ENCODE measurements at places on chromosomes 16 and 17.
A peak's percentile ranks its signal among the peaks of the same experiment; 100 is the strongest.

DNA sequence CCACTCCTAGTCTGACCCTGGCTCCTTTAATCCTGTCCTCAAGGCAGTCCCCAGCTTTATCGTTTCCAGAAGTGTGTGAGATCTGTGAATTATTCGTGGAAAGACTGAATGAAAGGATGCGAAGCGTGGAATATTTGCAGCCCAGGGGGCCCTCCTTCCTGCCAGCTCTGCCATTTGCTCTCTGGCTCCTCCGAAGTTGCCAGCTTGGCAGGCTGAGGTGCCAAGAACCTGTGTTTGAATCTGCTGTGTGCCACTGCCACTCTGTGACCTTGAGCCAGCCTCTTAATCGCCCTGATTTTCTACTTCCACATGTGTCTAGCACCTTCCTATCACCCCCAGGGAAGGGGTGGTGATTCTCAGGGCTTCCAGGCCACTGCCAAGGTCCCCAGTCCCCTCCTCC, 10.8 kb downstream of the TBKBP1 start:
- DNase-seq = no peak

- no peak for DNase-seq
These were observed 74.9 kb downstream of the SDR42E1 start for GRCh38 chr16:81936209-81937000.

DNA sequence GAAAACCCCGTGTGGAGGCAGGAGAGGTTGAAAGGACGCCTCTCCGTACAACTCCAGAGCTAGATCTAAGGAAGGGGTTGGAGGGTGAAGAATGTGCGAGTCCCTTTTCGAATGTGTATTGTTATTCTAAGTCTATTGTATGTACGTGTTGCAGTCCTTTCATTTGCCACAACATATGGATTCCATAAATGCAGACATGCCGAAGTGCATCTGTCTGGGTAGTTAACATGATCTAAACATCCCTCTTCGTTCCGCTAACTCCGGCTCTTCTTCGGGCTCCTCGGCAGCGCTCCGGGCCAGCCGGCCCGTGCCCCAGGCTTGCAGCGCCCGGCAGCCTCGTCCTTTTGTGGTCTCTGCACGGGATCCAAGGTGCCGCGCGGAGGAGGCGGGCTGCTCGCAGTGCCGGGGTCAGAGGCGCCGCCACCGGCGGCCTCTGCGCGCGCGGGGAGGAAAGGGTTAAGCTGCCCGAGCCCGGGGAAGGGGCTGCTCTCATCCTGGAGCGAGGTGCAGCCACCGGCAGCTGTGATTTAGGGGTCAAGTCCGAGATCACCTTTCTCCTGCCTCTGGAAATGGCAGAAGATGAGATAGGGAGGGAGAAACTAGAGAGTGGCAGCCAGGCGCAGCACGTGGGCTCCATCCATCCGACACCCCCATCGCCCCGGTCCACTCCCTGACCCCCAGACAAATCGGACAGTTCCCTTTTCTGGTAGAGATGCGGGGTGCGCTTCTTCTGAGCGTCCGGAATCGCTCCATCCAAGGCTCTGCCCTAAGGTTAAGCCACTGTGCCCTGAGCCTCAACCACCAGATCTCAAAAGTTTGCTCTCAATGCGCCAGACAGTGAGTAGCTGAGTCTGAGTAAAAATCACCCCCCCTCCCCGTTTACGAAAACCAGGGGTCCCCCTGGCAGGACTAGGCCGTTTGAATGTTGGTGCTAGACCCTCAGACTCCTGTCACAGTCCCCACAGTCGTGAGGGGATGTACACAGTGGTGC, 15.1 kb upstream of the ZFHX3 start:
- DNase-seq = peak; percentile 51

DNA sequence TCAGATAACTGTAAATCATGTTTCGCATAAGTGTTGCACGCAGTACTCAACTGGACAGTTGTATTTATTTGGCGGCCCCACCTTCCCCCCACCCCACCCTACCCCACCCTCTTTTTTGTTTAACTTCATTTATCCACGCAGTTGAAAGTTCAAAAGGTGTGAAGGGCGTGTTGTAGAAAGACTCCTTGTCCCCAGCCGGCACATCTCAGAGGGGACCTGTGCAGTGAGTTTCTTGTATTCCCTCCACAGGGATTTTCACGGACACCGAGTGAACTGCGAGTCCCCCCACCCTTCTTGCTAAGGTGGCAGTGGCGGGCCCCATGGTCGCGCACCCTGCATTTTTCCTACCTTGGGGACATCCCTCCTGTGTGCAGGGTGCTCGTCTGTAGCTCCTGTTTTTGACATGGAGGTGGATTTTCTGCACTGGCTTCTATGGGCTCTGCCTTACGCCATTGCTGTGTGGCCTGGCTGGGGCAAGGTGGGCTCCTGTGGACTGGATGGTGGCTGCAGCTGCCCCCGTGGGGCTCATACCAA, 36.2 kb downstream of the ADCY7 start:
- DNase-seq = no peak

DNA sequence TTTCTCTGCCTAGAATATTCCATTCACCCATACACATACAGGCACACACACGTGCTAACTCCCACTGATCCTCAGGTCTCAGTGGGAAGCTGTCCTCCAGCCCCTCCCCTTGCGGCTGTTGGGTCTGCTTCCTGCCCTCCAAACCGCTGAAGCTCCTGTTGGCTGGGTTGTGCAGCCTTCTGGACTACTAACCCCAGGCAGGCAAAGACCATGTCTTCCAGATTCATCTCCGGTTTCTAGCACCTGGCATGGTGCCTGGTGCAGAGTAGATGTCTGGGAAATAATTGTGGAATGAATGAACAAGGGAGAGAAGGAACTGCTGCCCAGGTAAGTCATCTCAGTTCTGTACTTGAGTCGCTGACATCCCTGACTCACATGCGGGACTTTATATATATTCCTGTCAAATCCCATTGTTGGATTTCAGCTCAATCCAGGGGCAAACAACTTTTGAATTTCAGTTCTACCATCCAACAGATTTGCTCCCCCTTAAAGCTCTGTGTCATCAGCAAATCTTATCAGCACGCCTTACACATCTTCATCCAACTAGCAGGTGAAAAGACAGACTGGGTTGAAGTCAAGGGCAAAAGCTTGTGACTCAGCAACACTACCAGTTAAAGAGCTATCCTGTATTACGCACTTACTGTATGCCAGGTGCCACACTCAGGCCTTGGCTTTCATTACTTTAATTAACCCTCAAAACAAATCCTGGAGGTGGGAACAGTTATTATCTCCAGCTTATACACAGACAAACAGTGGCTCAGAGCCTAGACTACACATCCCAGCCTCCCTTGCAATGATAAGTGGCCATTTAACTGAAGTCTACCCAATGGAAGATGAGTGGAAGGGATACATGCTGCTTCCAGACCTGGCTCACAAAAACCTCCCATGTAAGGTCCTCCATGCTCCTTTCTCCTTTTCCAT, 51.1 kb downstream of the SRCIN1 start:
- peak; percentile 36 for DNase-seq

- DNase-seq = peak; percentile 82
These were observed at the start of gene GPRC5C for GRCh38 chr17:74431568-74432423. GPRC5C (plus strand) TSS chr17:74432088; CDS start chr17:74439777, 7,689 bp downstream.

DNA sequence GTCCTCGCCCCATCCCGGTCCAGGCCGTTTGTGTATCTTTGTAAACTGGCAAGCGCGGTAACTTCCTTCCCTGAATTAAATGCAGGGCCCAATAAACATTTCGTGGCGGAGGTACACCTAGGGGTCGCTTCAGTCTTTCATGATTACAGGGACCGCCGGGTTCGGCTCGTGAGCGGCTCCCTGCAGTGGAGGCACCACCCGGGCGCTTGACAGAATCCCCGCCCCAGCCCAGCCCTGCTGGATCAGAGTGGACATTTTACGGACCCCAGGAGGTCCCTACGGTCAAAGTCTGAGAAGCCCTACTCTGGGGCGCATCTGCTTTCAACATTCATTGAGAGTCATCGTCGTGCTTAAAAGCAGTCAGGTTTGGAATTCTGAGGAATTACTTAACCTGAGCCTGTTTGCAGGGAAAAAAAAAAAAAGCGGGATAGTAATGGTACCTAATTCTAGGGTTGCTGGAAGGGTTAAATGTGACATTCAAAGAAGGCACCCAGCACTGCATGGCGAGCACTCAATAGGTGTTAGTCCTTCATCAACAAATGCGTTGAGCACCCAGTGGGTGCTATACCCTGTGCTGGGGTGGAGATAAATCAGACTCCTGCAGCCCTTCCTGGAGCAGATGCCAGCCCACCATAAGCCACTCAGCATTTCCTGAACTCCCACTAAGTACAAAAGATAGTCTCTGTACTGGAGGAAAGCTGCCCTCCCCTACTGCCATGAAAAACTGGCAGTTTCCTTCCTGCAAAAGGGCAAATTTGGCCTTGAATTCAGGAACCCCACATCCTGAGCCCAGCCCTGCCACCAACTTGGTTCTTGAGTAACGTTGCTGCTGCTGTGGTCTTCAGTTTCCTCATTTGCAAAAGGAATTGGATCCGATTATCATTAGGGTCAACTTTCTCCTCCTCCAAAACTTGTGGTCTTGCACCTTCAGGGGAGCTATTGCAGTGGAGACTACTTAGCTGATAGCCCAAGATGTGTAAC, 658 bp upstream of the DUSP3 start:
- DNase-seq = no peak

GRCh38 chr16:11413907-11414595, 68.8 kb downstream of the RMI2 start:
- no peak for DNase-seq

DNA sequence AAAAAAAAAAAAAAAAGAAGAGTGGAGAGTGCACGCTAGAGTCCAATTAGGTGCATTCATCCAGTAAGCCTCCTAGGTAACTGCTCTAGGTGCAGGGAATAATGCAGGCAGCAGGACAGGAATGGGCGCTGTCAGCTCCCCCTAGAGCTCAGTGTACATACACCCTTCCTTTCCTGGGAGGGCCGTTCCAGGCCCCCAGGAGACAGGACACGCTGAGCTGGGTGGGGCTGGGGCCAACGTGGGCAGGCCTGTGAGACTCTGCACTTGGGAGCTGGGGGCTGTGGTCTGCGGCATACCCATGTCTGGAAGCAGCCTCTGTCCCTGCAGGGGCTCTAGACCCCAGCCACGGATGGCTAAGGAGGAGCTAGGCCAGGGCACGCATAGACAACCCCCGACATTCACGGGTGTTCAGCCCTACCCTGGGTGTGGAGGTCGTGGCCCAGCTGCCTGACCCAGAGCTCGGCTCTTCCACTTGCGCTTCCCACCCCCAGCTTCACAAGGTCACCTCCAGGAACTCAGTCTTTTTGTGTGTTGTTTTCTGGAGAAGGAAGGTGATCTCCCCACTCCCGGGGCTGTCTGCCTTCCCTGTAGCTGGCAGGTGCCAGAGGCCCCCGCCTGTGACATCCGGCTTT, 1.0 kb upstream of the ANTKMT start:
- no peak for DNase-seq

DNA sequence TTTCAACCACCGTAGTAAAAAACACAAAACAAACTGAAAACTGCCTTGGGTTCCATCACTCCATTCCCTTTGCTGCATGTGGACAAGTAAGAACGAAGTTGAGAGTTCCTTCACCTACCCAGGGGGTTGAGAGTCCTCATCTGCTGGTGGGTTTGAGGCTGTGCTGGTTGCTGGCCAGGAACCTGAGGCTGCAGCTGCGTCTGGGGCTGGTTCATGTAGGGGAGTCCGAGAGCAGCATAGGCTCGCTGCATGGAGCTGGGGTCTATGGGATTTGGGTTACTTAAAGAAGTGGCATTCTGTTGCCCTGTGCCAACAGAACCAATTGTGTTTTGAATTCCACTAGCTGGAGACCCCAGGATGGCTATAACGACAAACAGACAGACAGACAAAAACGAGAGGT, 65.2 kb upstream of the TRAP1 start:
- no peak for DNase-seq

DNA sequence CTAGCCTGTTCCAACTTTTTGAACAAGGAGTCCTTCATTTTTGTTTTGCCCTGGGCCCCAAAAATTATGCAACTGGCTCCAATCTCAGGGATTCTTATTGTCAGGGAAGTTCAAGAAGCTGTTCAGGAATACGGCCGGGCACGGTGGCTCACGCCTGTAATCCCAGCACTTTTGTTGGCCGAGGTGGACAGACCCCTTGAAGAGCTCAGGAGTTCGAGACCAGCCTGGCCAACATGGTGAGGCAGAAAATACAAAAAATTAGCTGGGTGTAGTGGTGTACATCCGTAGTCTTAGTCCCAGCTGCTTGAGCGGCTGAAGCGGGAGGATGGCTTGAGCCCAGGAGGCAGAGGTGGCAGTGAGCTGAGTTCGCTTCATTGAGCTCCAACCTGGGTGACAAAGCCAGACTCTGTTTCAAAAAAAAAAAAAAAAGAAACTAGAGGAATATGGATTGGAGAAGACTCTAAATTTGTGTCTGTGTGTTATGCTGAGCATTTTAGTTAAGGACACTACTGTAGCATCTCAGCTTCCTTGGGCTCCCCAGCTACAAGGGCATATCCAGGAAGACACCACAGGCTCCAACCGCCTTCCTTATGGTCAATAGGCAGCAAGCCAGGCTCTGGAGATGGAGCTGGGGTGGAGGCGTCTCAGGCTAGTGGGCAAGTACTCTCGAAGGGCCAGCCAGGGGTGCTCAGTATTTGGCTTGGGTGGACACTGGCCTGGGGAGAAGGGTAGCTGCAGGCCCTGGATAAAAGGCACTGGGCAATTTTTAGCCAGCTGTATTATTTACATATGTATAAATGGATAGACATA, 56.8 kb upstream of the CREBBP start:
- no peak for DNase-seq

GRCh38 chr16:13992322-13992721, 72.4 kb downstream of the ERCC4 start:
- no peak for DNase-seq

DNA sequence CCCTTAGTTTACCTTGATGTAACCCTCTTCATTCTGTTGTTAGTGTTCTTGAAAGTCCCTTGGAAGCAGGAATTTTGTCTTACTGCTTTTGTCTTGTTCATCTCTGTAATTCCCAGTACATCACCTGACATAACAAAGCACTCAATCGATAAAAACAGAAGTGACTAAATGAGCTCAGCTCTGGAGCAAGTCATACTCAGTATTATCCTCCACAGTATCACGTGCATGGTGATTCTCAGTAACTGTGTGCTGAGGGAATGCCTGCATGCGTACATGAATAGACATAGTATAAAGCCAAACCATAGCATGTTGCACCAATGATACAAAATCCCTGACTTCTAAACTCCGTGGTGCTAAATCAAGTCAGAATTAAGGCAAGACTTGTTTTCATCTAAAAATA, 7.2 kb downstream of the KRT38 start:
- DNase-seq = no peak

Data from astrocyte of the hippocampus (primary cell).